ENCODE measurements at places on chromosomes 5 and 9. TPM values are rescaled to one million over a fixed set of nuclear protein-coding genes. Genes with fewer than 3 reads are reported as not detected.

DNA sequence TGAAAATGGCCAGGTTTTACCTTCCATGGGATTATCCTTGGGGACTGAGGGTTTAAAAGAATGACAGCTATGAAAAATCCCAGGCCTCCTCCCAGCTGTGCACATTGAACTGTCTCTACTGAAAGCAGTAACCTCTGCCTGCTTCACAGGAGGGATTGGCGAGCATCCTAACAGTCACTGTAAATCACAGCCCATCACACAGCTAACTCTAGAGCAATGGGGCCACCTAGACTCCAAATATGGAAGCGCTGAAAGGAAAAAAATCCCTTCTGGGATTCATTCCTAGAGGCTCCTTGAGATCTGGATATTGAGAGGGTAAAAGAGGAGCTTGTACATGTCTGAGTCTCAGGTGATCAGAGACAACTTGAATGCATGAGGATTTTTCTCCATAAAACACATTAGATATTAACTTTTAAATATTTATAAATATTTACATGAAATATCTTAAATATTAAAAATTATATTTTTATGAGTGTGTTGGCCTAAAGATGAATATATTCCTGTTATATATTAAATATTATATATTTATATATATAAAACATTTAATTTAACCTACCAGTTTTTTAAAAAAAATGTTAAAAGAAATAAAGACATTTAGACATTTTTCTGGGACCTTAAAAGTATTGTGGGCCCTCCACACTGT, 133.8 kb upstream of the SLC24A2 start:
- peak; percentile 44 for DNase-seq

DNA sequence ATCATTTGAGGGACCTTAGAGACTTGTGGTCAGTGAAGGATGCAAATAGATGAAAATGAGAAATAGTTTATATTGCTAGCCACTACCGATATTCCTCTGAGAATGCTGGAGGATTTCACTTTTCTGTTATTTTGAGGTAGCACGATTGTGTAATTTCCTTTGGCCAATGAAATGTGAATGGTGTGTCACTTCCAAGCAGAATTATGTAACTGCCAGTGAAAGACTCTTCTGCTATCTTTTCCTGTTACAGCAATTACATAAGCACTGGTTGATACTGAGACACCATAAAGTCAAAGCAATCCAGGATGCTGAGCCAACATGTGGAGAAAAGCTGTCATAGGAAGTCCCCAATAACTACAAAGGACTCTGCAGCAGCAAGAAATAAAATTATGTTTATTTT, 3.6 kb upstream of the PCDHA2 start:
- no peak for DNase-seq

DNA sequence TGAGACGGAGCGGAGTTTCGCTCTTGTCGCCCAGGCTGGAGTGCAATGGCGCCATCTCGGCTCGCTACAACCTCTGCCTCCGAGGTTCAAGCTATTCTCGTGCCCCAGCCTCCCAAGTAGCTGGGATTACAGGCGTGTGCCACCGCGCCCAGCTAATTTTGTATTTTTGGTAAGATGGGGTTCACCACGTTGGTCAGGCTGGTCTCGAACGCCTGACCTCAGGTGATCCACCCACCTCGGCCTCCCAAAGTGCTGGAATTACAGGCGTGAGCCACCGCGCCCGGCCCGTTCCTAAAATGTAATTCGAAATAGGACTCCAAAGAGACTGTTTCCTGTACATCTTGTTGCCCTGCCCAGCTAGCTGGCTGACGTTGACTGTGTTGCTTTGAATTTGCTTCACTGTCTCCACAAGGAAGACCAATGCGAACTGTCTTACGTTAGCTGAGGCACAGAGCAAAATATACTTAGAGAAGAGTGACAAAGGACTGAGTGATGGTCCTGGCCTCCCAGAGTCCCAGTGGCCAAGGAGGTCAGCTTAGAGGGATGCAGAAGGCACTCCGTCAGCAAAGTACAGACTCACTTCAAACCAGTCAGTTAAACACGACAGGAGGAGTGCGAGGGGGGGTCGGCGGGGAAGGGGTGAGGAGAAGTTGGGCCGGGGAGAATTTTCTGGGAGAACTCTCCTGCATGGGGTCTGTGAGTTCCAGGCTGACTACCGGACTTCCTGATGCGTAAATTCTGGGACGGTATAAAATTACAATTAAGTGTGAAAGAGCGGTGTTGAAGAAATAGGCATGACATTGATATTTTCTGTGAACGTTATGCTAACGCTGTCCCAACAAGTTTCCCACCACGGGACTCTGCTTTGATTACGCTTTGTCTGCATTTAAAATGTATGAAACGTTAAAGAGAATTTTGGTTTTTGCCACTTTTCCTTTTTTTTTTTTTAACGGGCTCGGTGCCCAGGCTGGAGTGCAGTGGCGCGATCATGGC, 6.8 kb upstream of the TRIM41 start:
- peak; percentile 47 for DNase-seq

DNA sequence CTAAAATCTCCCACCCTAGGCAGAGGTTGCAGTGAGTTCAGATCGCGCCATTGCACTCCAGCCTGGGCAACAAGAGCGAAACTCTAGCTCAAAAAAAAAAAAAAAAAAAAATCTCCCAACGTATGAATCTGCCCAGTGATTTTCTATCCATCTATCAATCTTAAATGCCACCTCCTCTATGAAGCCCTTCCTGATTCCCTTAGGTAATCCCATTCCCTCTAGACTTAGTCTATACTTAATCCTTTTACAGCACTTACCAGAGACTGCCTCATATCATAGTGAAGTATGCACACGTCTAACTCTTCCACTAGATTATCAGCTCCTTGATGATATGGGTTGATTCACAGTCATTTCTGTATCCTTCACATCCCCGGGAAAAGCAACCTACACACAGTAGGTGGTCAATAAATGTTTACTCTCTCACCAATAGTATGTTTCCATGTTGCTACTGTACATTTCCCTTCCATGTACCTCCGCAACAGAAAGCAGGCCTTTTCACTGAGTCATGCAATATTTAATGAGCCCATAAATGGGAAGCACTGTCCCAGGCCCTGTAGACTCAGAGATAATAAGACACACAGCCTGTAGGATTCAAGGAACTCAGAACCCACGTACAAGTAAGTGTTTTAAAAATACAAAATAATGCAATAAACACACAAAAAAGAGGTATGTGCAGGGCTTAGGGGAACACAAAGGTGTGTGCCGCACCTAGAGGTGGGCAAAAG, 1.2 kb downstream of the DROSHA start:
- DNase-seq: no peak

- DNase-seq: no peak
Measured at GRCh38 chr5:139204196-139204595, 6.0 kb upstream of the SIL1 start.

- no peak for DNase-seq
Measured at GRCh38 chr5:95669540-95669939, 13.3 kb downstream of the SPATA9 start.

GRCh38 chr9:82302968-82303655, 314.5 kb downstream of the SPATA31D1 start:
- no peak for DNase-seq

- DNase-seq: no peak
Measured at GRCh38 chr5:110458313-110458712, 268.2 kb downstream of the TMEM232 start.

- DNase-seq: no peak
Measured at GRCh38 chr5:94395468-94395867, 222.9 kb downstream of the KIAA0825 start.

DNA sequence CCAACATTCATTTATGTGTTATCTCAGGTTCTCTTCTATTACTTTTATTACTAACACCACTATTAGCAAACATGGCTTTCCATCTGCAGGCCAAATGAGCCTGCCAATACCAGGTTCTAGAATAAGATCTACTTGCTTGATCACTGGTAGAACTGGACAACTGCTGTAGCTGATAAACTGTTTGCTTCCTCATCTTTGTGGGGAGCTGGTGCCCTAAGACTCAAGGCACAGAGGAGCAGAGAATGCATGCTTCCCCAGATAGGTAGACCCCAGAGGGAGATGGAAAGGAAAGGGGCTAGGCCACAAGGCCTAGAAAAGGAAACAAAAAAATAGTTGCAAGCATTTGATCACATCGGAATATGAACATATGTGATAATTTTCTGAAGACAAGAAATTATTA, 30.7 kb upstream of the AUH start:
- DNase-seq: no peak

DNA sequence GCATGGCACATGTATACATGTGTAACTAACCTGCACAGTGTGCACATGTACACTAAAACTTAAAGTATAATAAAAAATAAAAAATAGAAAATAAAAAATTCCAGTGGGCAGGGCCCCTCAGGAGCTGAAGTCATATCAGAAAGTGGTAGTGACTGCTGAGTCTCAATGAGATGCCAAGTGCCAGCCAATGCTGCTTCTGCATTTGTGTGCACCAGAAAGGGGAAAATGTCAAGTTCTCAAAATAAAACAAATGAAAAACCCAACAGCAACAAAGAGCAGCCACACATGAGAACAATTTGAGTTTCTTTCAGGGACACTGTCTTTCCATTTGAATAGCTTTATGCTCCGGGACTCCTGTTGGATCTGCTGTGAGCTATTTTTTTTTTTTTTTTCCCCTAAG, 117.2 kb upstream of the CCDC112 start:
- no peak for DNase-seq

GRCh38 chr9:136880651-136881050, 5.7 kb upstream of the TRAF2 start:
- DNase-seq: no peak

DNA sequence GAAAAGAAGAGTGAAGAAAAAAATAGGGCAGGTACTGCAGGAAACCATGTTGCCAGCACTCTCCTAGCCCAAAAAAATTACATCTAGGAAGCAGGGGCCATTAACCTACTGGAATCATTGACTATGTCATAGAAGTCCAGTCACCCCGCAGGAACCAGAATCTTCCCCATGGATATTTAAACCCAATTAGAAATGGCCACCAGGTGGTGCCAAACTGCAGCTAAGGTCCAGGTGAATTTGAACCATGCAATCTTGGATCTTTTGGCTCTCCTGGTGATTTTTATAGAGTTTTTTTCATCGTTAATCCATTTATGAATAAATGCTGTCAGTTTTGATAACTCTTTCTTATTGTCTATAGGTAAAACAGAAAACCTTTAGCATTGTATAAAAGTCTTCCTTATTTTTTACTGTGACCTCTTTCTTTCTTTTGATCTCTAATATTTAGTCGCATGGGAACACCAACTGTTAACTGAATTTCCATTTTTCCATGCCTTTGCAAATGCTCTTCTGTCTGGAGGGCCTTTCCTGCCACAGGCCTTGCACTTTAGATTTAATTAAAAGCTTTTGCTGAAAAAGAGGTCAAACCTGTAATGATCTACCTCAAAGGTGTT, 147.5 kb upstream of the FGF10 start:
- DNase-seq: peak; percentile 39

GRCh38 chr5:148268566-148268965, at the start of gene SPINK13:
TSS of gene SPINK13 (plus strand) at chr5:148268794. CDS start at chr5:148270073, 1,279 bp downstream.
- DNase-seq: no peak

DNA sequence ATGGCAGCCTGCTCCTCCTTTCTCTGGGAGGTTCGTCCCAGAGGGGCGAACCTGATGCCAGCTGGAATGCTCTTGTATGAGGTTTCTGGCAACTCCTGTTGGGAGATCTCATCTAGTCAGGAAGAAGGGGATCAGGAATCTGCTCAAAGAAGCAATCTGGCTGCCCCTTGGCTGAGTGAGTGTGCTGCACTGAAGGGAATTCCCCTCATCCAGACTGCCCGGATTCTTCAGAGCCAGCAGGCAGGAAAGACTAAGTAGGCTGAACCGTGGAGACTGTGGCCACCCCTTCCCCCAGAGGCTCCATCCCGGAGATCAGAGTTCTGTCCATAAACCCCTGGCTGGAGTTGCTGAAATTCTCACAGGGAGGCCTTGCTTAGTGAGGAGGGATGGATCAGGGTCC, 476.0 kb downstream of the CSNK1G3 start:
- no peak for DNase-seq

DNA sequence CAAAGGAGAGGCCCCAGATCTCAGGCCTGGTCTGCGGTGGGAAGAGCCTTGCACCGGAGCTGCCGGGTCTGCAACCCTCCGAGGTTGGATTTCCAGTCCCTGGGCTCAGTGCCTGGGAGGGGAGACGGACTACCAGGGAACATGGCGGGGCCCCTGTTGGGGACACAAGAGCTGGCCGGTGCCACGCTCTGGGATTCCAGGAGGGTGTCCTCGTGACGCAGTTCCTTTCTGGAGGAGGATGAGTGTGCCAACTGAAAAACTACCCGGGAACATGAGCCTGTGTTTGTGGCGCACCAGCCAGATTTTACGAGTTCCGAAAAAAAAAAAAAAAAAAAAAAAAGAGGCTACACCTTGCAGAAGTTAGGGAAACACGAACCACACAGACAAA, 9.0 kb downstream of the NRARP start:
- peak; percentile 32 for DNase-seq

- no peak for DNase-seq
Measured at GRCh38 chr9:71136696-71137095, 15.3 kb upstream of the TRPM3 start.

DNA sequence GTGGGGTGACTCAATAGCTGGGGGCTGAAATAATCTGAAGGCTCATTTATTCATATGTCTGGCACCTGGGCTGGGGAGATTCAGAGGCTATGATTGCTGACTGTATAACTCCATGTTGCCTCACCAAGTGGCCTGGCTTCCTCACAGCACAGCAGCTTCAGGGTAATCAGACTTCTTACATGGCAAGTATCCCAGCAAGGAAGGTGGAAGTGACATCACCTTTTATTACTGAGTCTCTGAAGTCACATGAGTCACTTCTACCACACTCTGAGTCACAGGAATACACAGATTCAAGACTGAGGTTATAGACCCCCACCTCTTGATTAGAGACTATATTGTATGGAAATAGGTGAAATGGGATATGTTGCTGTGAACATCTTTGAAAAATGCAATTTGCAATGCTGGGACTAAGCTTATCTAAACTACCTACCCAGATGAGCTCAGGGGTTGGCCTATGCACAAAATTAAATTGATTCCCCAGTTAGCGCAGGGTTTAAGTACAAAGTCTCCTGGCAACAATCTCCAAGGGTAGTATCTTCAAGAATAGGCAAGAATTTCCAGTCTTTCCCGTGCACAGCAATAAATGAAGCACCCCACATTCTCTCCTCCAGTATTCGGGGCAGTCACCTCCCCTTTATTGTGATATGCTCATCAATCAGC, 553.1 kb downstream of the LRRC70 start:
- no peak for DNase-seq

GRCh38 chr9:3902631-3903030, 376.8 kb upstream of the RFX3 start:
- no peak for DNase-seq

DNA sequence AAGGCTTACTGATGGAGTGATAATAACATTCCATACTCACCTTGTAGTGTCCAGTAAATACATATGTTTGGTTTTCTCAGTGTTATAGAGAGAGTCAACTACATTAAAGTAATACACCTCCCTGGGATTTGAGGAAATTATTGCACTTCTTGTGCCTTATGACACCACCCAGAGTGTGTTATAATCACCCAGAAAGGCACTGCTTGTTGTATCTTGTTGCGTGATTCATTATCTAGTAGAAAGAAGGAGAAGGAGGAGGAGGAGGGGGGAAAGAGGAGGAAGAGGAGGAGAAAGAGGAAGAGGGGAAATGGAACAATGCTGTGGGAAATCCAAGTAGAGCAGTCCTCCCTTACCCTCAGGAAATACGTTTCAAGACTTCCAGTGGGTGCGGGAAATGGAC, 661.8 kb upstream of the WWC1 start:
- DNase-seq: no peak

The IL17B gene
- total RNA-seq: not detected

The IFNB1 gene
- total RNA-seq: not detected

The CCDC171 gene
- 2.8 TPM for total RNA-seq
